ENCODE measurements at places on chromosomes 6 and 20.

GRCh38 chr6:30687659-30688431 lies 1.4 kb upstream of the PPP1R18 start:
- no peak for DNase-seq

DNA sequence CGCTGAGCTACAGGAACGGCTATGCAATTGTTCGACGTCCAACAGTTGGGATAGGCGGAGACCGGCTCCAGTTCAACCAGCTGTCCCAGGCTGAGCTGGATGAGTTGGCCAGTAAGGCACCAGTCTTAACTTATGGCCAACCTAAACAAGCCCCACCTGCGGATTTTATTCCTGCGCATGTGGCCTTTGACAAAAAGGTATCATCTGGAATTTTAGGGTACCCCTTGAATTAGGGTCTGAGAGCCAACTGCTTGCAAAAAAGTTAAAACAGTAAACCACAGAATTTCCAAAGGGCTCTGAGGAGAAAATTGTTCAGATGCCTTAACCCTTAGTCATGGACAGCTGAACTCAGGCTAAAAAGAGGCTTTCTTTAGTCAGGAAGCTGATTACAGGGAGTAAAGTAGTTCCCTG lies 3.8 kb downstream of the EFHC1 start:
- DNase-seq: no peak

DNA sequence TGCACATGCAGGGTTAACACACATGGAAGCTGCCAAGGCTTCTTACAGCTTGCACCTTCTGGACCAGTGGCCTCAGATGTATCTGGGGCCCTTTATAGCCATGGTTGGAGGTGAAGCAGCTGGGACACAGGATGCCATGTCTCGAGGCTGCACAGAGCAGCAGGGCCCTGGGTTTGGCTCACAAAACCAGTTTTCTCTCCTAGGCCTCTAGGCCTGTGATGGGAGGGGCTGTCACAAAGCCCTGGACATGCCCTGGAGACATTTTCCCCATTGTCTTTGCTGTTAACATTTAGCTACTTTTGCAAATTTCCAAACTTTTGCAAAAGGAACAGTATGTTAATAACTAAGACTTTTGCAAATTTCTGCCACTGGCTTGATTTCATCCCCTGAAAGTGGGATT lies 18.2 kb upstream of the GSTA1 start:
- DNase-seq: no peak

GRCh38 chr6:35183935-35184334 lies 29.8 kb upstream of the SCUBE3 start:
- DNase-seq: no peak

DNA sequence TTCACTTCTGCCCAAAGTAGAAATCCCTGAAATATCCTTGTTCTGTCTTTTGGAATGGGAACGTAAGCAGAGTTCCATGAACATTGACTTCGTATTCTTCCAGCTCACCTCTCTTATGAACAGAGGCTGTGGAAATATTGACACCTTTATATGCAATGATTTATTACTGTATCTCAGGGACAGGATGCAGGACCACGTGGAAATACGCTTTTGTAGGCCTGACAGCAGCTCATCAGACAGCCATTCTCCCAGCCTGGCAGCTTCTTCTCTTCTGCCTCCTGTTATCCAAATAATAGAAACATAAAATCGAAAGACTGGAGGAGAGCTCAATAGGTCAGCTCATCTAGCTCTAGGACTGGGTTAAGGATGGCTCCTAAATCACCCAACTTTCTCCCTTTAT lies 106.2 kb upstream of the DTNBP1 start:
- no peak for DNase-seq

GRCh38 chr6:15387118-15387517 lies 141.2 kb downstream of the JARID2 start:
- no peak for DNase-seq

DNA sequence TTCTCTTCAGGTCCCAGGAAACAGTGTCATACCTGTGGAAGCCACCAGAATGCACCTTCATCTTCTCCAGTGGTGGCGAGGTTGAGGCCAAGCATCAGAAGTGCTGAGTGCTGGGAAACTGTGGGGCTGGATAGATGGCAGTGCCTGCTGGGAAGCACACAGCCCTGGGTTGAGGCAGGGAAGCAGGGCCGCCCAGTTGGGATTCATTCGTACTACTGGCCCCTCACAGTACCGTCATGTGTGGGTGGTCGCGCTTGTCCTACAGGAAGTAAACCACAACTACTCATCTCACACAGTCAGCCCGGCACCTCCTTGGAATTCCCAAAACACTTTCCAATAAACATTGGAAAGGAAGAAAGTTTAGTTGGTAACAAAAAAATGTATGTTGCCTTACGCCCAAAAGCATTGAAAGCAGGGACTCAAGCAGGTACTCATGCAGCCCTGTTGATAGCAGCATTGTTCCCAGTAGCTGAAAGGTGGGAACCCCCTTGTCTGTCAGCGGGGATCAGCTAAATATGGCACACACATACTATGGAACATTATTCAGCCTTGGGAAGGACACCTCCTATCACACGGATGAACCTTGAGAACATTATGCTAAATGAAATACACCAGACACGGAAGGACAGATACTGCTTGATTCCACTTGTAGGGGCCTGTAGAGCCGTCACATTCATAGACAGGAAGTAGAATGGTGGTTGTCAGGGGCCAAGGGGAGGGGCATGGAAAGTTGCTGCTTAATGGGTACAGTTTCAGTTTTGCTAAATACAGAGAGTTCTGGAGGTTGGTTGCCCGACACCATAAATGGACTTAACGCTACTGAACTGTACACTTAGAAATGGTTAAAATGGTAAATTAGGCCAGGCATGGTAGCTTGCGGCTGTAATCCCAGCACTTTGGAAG lies 162.7 kb downstream of the MTHFD1L start:
- DNase-seq: no peak

- no peak for DNase-seq
Observed at GRCh38 chr20:1324598-1325172, 4.3 kb downstream of the SDCBP2 start.

- no peak for DNase-seq
Observed at GRCh38 chr20:60905919-60906318, 346.1 kb upstream of the CDH4 start.

GRCh38 chr6:4649728-4650127 lies 126.5 kb upstream of the CDYL start:
- DNase-seq: no peak

DNA sequence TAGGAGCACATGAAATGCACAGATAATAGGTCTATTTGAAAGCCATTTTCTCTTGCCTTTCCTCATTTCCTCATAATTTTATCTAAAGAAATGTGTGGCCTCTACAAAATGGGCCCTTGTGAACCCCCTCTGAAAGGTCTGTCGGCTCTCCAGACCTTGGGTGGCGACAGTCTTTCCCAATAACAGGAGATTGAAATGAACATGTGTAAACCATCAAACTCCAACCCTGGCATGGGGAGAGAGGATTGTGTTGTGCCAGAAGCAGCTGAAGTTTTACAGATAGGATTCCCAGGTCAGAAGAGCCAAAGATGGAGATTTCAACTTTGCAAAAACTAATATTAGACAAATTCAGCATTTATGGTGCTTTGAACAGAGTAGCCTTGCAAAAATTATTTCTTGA lies 277.1 kb upstream of the ECI2 start:
- DNase-seq: no peak

- no peak for DNase-seq
Observed at GRCh38 chr6:152124429-152125074, 317.1 kb downstream of the ESR1 start.

GRCh38 chr6:33114406-33114805 lies 38.6 kb downstream of the HLA-DPB1 start:
- DNase-seq: no peak

- DNase-seq: no peak
Observed at GRCh38 chr20:63072991-63073737, 66.4 kb upstream of the BHLHE23 start.

DNA sequence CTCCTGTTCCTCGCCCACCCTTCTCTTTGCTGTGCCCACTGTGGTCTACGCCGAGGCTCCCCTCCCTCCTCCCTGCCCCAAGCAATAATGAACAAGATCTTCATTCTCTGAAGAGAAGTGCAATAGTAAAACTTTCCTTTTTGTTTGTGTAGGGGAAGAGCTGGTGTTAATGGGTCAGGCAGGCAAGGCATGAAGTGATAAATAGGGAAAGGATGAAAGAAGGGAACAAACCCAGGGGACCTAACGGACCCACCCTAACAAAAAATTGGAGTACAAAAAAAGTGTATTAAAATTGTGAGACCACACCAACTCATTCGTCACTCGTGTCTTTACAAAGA lies 66.9 kb downstream of the ZBTB2 start:
- DNase-seq: no peak

DNA sequence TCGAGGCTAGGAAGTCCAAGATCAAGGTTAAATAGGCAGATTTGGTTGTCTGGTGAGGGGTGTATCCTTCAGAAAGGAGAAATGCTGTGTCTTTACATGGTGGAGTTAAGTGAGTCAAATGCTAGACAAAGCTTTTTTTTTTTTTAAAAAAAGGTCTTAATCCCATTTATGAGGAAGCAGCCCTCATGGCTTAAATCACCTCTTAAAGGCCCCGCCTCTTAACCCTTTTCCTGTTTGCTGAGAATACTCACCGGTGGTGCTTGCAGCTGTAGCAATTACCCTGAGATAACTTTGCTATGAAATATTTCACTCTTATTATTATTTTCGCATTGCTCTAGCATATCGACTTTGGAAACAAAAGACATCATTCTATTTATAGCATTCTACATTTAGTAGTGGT lies 30.8 kb downstream of the FBXO30 start:
- DNase-seq: no peak

DNA sequence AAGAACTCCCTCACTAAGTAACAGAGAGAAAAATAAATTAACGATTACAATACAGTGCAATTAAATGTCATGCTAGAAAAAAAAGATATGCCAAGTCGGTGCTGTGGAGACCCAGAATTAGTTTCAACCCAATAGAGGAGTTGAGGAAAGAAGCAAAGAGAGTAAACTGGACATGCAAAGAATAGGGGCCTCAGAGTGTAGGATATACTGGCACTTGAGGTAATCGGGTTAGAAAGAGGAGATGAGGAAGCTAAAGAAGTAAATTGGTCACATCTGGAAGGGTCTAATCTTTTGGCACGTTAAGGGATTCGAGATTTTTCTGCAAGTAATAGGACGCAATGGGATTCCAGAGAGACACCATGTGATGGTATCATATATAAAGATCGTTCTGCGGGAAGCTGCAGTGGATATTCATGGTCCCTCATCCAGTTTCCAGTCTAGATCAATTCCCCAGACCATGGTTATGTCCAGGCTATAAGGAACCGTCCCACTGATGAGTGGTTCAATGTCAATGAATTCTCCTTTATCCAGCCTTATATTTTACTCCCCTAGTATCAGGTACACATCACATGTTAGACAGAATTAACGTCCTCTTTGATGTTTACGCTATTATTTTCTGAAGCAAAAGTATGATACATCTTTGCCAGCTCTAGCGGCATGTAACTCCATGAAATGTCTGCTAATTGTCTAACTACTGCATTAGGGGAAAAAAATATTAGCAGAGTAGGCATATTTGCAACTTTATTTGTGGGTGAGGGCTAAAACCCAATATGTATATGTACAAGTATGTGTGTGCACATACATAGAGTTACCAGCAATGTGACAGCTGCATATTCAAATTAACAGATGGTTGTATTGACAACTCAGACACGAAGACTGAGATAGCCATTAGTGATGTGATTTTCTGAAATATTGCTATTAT lies 1.1 kb upstream of the TBC1D32 start:
- DNase-seq: no peak

- DNase-seq: no peak
Observed at GRCh38 chr6:106446287-106446885, 85.9 kb downstream of the CRYBG1 start.

GRCh38 chr6:34644716-34645115 lies 51.9 kb downstream of the ILRUN start:
- no peak for DNase-seq

Data from stimulated activated CD4-positive, alpha-beta T cell treated with anti-CD3 and anti-CD28 coated beads, TNF-alpha, amount 100 ng/mL, for 1 hour (primary cell).